Effector memory CD4-positive, alpha-beta T cell (primary cell): ENCODE measurements at places on chromosomes 12 and 14.
A peak's percentile ranks its signal among the peaks of the same experiment; 100 is the strongest.

DNA sequence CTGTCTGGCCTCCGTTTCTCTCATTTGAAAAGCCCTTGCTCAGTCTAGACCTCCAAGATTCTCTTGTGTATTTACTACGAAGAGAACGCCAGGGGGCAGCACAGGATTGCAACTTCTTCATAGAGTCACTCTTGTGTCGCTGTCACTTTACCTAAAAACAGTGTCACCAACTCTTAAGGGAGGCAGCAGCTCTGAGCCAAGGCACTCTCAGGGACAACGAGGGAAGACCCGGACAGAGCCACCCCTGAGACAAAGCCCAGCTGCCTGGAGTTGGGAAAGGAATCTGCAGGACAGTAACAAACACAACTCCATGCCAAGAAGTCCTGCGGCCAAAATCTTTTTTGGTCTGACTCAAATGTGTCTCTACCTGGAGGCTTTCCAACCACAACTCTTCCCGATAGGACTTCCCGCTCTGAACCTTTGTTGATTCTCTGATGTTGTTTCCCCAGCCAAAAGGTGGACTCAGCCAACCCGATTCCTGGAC is 9.6 kb upstream of the RPAP3 start:
- DNase-seq, result peak; percentile 51

DNA sequence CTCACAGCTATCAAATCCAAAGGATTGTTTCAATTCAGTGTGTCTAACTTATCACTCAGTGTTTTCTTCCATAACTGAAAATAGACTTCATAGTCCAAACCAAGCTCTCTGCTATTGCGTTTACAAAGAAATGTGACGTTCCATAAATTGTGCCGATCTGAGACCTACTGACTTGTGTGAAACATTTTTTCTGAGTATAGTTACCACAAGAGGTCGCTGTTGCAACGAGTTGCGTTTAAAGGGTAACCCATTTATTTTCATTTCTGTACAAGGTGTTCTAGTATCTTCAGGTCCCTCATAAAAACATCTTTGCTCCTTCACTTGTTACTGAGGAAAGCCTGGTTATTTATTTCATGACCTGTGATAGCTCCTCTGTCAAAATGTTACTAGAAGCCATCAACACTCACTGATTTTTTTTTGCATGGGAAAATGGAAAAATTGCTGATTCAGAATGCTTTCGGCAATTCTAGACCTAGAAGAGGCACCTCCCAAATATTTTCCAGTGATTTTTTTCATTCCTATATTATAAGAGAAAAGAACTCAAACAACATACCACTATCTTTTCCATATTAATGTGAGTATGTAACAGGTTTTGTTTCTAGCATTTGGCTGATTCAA is 60.9 kb upstream of the OR4E1 start:
- peak; percentile 22 for DNase-seq

DNA sequence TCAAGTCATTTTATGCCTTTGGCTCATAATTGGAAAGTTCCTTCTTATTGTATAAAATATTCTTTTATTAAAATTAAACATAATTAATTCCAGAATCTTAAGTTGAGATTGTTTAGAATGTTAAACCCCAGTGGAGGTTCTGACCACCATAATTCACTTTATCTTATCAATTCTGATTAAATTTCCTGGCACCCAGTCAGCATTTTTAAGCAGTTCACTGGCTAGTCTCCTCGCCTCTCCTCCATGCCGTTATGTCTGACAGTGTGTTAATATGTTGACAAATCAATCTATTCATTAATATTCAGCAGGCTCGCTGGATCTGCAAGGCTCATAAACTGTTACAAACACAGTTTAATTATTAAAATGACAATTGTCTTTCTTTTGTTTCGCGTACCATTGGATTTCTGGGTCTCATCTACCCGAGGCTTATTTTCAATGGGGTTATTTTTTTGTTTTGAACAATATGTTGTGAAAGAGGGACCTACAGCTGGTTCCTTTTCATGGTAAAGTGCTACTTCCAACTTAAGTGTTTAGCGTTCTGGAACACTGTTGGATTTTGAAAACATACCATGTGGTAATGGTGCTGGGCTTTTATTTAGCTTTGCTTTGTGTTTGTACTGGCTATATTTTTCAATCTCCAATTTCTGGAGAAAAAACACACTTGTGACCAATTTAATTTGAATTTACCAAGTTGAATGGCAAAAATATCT is 339.7 kb downstream of the PRKD1 start:
- no peak for DNase-seq

- no peak for DNase-seq
Measured at GRCh38 chr12:64580681-64581080, 29.6 kb upstream of the RASSF3 start.

DNA sequence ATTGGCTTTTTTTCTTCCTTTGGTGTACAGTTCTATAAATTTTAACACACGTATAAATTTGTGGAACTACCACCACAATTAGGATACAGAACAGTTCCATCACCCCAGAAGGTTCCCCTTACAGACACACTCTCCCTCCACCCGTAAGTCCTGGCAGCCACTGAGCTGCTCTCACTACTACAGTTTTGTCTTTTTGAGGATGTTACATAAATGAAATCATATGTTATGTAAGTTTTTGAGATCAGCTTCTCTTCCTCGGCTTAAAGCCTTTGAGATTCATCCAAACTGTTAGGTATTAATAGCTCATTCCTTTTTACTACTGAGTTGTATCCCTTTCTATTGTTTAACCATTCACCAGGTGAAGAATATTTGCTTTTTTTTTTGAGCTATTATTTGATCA is 74.3 kb upstream of the SLC24A4 start:
- no peak for DNase-seq

DNA sequence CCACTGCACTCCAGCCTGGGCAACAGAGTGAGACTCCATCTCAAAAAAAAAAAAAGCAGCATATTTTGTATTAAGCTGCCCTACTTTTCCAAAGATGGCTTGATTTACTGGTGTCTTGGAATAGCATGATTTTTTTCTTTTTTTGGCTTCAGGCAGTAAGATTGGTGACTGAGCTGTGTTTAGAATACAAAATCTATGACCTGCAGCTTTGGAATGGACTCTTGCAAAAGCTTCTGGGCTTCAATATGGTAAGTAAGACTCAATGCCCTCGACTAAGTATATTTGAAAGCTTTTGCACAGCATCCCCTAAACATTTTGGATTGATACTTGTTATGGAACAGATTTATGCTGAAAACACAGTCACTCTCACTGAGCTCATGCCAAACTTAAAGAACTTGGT is 87.8 kb downstream of the KNTC1 start:
- no peak for DNase-seq

GRCh38 chr12:6189028-6189427 is 11.2 kb upstream of the CD9 start:
- no peak for DNase-seq

DNA sequence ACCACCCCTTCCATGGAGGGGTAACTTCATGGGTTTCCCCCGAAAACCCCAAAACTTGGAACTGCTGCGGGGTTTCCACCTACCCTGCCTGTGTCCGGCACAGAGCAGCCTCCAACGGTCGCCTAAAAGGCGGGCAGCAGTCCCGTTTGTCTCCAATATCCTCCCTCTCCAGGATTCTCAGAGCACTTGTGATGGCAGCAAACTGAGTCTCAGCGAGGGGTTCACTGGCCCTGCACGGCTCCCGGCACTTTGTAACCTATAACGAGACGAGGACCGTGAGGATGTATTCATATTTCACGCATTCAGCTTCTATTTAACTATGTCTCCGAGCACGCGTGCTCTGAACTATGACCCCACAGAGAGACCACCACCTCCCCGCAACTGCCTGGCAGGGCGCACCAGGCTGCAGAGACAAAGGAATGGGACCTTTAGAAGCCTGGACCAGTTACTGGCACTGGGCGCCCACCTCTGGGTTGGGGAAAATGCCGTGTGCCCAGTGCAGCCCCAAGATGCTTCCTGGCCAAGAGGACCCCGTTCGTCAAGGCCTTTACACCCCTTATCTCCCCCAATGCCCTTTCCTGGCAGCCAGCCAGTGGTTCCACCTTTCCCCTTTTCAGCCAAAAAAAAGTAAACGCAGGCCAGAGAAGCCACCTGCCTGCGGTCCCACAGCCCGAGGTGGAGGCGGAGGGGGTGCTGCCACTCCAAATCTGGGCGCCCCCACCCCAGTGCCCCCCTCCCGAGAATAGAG is 173.1 kb upstream of the RTL1 start:
- DNase-seq, result no peak

DNA sequence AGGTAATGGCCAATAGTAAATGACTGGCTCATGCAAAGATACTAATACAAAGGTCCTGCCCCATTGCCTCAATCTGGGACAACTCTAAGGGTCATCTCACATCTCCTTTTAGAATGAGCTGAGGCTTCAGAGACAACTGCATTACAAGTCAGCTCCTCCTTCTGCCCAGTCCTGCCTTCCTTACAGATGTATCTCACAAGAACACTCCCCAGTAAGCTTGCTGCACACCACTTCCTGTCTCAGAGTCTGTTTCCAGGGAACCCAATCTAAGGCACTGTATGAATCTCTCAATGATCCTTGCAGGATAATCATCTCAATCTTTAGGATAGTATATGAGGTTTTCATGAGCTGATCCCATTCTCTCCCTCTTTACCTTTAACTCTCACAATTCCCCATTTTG is 57.8 kb upstream of the ZDHHC17 start:
- DNase-seq, result no peak

GRCh38 chr12:132218915-132219314 is 74.7 kb downstream of the NOC4L start:
- DNase-seq, result peak; percentile 11

DNA sequence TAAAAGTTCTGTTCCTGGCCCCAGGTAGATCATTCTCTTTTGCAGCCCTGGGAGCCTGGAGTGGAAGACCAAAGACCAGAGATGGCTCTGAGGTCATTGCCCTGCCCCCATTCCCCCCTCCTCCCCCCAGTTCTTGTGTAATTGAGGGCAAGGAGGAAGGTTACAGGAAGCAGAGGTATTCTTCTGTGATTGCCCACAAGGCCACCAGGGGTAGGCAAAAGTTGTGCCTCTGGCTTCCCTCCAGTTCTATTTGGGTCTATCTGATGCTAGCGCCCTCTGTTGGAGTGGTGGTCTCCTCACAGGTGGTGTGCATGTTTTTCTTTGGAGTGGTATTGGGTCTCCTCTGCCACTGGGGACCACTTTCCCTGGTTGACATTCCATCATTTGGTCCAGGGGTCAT is 41.2 kb upstream of the CRY1 start:
- DNase-seq, result peak; percentile 3

- no peak for DNase-seq
Measured at GRCh38 chr12:108457734-108458361, 57.2 kb upstream of the FICD start.

GRCh38 chr14:51654533-51654845 is 2.8 kb downstream of the FRMD6 start:
- DNase-seq, result no peak

DNA sequence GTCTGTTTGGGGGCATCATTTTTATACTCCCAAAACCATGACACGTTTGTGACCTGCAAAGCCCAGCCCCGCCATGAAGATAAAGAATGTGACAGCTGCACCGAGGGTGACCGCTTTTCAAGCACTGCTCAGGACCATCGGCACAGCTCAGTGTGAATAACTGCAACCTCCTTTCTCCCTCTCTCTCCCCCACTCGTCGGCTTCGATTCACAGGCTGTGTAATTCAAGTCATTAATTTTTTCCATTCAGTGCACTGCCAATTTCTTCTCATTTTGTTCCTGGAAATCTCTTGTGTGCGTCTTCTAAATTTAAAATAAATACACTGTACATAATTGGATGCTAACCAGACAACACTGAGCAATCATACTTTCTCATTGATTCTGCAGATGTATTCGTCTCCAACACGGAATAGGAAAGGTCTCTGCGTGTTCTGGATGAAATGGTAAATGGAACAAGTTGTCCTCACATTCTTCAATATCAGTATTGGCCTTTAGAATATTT is 260.8 kb downstream of the TTC8 start:
- no peak for DNase-seq

DNA sequence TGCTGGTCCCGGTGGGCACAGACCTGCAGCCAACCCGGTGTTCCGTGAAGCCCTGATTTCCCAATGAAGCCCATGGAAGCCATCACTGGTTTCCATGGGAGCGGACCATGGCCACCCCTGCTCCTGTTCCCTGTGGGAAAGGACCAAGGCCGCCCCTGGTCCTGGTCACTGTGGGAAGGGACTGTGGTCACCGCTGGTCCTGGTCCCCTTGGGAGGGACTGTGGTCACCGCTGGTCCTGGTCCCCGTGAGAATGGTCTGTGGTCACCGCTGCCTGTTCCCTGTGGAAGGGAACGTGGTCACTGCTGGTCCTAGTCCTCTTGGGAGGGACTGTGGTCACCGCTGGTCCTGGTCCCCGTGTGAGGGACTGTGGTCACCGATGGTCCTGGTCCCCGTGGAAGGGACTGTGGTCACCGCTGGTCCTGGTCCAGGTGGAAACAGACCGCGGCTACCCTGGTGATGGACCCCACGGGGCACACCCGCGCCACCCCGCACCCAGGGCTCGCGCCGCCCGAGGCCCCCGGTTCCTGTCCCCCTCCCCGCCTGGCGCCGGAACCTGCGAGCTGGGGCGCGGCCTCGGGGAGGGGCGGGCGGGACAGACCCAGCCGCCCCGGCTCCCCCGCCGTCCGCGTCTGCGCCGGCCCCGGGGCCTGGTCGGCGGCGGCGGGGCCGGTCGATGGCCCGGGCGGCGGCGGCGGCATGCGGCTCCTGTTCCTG is at the start of gene GLT1D1:
TSS of gene GLT1D1 (plus strand) at position 594 of the 715 bp plus-strand sequence. CDS start at position 698, 104 bp downstream.
- DNase-seq, result no peak

- no peak for DNase-seq
Measured at GRCh38 chr12:94839347-94839746, 164.2 kb downstream of the NDUFA12 start.

DNA sequence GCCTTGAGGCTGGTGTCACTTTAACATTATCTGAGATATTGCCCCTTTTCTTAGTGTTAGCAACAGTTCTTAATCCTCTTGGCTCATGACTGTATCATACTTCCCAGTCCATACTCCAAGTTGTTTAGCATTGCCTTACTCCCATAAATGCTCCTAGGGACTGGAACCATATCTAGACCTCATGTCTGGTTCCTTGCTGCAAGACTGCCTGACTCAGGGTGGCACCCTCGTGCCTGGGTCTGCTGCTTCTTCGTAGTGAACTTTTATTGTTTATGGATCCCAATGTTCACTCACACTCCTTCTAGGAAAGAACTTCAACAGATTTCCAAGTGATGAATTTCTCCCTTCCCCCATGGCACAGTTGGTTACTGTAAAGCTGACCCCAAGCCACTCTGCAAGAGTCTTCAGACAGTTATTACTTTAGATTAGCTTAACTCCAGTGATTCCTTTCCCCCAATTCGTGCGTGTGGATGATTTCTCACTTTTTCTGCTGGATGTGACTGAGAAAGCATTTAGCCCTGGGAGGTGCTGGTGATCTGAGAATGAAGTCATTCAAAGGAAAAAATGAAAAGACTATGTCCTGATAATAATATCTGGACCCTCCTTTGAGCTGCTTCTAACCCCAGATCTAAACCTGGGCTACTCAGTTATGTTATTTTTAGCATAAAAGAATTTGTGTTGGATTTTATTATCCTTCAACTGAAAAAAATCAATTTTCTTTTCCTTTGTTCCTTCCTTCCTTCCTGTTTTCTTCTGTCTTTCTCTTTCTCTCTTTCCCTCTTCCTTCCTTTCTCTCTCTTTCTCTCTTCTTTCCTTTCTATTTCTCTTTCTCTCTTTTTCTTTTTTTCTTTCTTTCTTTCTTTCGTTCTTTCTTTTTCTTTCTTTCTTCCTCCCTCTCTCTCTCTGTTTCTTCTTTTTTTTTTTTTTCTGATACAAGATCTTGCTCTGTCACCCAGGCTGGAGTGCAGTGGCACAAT is 47.5 kb upstream of the PPP1R12A start:
- DNase-seq, result no peak
